ENCODE measurements at places on chromosomes 6 and 20.

DNA sequence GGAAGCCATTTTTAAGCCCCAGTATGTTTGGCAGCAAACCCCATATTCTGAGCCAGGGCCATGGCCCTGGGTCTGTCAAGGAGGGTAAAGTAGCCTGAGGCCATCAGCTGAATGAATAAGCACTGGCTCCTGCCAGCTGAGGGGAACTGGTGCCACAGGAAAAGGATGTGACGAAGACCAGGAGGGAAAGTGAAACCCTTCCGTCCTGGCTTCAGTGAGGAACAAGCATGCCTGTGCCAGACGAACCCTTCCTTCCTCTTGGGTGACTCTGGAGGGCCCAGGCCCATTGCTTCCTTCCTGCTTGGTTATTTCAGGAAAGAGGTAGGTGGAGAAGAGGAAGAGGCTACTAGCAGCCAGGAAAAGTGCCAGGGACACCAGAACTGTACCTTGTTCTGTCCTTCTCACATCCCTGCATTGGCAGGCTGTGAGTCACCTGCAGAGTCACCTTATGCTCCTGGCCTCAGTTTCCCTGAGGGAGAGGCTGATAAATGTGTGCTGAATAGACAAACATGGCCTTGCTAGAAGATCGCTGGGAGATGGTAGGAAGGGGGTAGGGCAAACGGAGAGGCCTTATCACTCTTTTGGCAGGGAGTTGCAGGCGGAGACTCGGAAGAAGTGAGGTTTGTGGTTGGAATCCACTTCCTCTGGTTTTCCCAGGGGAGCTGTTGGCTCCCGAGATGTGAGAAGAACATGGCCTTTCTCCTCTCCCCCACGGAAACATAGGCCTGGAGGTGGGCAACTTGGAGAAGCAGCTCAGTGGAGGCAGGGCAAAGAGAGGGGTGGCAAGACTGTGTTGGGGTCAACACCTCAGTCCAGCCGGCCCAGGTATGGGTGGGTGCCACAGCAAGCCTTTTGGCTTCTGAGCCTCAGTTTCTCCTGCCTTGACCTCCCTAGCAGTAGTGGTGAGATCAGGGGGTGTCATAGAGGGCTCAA, 37.4 kb downstream of the COX4I2 start:
- peak; percentile 35 for DNase-seq

DNA sequence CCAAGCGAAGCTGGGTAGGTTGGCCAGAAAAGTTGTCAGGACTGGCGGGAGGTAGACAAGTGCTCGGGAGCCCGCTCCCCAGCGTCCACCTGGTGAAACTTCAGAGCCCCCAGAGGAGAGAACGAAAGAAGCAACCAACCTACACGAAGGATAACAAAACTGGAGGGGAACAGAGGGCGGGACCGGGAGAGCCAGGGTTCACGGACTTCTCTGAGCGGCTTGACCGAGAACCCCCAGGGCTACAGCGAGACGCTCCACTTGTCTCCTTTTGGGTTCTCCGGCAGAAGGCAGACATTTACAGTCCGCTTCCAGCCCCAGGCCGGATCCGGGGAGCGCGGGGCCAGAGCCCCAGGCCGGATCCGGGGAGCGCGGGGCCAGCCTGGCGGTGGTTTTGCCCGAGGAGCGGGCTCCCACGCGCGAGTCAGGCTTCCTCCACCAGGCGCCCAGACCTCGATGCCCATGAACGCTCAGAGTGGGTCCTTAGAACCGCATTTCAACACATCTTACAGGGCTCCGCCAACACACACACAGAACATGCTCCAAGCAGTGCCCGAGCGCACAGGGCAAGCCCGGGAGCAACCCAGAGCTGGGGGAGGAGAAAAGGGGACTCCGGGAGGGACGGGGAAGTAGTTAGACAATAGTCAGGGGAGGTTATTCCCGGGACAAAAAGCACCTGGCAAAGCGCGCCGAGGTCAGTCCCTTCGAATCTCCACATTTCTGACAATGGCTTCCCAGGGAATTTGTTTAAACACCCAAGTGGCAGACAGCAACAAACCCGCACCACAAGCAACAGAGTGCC, 1.1 kb downstream of the PTPRK start:
- no peak for DNase-seq

DNA sequence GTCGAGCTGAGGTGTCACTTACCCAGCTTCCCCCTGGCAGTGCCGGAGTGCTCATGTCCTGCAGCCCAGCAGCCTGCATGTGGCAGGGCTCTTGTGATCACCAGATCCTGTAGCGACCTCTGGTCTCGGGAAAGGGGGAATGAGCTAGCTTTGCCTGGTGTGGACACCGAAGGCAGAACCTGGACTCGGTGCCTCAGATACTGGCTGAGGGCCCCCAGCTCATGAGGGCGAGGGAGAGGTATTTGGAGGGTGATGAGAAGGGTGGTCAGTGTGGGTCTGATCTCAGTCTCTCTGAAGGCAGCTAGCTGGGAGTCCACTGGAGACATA, 26.3 kb downstream of the SUN5 start:
- no peak for DNase-seq

DNA sequence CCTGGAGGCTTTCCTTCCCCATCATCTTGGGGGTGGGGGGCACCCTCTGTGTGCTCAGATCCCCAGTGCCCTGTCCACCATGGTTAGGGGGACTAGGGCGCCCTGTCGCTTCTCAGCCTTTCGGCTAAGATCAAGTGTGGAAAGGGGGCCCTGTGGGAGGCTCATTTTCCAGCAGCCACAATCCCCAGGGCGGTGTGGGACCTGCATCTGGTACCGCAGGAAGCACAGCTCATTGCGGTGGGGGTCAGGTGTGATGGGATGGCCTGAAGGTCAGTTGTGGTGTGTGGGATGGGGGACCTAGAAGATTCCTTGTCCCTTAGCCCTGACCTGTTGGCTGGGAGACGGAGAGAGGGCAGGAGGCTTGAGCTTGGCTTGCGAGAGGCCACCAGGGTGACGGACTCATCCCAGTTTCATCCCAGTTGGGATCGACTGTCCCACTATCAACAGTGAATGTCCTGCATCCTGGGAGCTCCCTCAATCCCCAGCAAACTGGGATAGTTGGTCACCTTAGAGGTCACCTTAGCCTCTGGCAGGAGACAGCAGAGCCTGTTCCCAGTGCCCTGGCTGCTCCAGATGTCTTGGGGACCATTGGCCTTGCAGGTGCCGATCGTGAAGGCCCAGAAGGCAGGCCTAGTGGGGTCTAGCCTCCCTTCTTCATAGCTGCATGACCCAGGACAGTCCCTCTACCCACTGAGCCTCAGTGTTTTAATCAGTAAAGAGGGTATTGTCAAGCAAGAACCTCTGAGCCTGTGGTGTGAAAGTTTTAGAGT, 64.5 kb upstream of the PMEPA1 start:
- no peak for DNase-seq

DNA sequence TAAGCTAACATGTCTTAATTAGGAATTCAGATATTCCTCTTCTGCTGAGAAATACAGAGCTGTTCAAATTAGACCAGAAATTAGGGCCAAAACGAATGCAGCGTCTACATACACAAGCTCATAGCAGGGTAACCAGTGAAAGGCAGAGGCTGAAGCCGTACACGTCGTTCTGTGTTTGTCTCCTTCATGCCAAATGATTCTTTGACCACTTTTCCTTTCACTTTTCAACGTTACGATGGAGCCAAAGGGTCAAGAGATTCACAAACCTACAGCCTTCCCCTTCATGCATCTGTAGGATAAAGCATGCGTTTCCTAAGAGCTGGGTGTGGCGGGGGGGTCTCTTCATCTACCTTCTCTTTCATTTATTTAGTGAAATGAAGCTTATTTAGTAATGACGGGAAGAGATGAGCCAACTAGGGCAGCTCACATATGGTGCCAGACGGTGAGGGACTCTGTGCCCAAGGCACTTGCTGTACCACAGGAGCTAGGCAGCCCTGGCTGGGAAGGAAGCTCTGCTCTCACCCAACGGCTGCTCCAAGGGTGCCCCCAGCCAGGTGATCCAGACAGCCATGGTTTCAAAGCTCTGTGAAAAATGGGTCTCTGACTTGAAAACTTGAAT, 178.0 kb downstream of the ATXN1 start:
- DNase-seq: no peak

DNA sequence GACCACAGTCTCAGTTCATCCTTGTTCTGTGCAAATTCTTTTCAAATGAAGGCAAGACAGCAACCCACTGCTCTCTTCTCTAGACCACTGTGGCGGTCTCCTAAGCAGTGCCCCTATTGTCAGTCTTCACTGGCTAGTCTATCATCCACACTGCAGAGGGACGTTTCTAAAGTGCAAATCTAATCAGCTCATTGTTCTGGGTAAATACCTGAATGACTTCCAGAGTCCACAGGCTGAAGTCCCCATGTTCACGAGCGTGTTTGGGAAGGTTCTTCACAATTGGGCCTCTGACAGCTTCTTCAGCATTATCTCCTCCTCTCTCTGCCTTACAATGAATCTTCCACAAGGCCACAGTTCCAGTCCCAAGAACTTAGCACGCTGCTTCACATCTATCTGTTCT, 73.2 kb downstream of the LAMA4 start:
- no peak for DNase-seq

- DNase-seq: no peak
Measured at GRCh38 chr20:52200870-52201269, 9.3 kb upstream of the ZFP64 start.

DNA sequence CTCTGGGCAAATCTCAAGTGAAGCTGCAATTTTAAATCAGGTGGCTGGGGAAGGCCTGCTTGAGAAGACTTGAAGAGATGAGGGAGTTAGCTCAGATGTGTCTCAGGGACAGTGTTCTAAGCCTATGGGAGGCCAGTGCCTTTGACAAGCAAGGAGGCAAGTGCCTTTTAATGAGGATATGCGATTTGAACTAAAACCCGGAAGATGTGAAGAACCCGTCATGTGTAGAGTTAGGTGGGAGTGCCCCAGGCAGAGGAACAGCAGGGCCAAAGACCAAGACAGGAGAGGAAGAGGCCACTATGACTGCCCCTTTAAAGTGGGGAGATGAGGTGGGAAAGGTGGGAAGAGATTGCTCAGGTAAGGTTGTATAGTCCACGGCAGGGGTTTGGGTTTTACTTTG, 71.9 kb downstream of the SLX4IP start:
- DNase-seq: no peak

DNA sequence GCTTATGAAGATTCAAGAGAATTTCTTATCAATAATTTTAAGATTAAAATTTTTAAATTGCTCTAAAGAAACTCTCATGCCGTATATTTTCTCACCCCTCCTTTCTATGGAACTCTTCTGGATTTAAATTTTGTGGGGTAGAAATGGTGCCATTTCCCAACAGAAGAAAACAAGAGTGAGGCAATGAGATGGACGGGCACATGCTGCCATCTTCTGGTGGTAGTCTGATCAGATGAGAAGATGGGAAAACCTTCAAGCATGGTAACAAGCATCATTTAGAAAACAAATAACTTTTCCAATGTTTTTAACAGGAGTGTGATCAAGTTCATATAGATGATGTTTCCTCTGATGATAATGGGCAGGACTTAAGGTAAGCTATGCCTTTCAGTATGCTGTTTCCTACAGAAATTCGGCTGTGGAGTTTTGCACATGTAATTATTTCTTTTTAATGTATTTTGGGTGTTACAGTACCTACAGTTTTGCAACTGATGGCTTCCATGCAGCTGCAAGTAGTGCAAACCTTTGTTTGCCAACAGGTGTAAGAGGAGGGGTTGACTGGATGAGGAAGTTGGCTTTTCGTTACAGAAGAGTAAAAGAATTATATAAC, 271.4 kb downstream of the EYA4 start:
- no peak for DNase-seq
